ENCODE measurements at places on chromosomes 6 and 20.

DNA sequence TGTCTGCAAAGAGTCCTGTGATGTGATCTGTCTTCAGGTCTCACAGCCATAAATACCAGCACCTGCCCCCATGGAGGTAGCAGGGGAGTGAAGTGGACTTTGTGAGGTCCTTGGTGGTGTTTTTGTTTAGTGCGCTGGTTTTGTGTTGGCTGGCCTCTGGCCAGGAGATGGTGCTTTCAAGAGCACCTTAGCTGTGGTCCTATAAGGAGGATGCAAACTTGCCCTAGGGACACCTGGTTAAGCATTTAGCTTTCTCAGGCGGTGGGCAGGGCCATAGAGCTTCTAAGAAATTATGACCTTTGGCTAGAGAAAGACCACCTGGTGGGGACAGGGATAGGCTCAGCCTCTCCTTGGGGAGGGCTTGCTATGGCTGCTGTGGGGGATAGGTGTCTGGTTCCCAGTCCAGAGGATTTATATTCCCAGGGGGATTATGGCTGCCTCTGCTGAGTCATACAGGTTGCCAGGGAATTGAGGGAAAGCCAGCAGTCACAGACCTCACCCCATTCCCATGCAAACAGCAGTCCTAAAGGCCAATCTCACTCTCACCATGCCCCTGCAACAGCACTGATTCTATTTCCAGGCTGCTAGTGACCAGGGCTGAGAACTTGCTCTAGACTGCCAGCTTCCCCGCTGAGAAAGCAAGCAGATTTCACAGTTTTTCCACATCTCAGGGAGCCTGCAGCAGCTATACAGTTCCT is 259.3 kb downstream of the TFAP2B start:
- no peak for DNase-seq

GRCh38 chr6:45966797-45967196 is 48.9 kb downstream of the CLIC5 start:
- no peak for DNase-seq

DNA sequence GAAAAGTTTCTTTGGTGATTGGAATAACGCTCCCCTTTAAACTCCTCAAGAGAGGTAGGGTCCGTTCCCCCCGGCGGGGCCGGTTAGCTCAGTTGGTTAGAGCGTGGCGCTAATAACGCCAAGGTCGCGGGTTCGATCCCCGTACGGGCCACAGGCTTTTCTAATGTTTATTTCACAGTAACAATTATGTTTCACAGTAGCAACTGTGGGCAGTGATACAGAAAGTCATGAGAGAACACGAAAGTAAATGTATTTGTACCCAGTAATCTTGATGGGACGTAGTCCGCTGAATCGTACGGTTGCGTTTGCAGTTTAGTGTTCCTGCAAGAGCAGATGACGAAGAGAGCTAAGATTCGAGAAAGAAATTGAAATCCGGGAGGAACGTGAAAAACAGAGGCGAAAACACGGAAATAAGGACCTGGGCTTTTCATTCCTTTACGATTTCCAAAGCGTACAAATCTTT is 505.5 kb downstream of the PRIM2 start:
- no peak for DNase-seq

DNA sequence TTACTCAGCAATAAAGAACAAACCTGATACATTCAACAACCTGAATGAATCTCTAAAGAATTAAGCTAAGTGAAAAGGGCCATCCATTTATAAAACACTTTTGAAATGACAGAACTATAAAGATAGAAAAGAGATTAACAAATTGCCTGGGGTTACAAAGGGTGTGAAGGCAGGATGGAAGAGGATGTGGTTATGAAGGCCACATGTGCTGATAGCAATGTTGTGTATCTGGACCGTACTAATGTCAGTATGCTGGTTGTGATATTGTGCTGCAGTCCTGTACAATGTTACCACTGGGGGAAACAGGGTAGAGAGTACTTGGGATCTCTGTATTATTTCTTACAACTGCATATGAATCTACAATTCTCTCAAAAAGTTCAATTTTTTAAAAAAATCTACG is 36.4 kb downstream of the ELOVL5 start:
- DNase-seq = no peak

GRCh38 chr6:47836046-47836445 is 54.2 kb downstream of the OPN5 start:
- DNase-seq = no peak

- DNase-seq = no peak
These were observed 2.5 kb downstream of the GRM4 start for GRCh38 chr6:34143196-34143883.

GRCh38 chr6:110687326-110687725 is 127.9 kb downstream of the CDK19 start:
- DNase-seq = peak; percentile 19

DNA sequence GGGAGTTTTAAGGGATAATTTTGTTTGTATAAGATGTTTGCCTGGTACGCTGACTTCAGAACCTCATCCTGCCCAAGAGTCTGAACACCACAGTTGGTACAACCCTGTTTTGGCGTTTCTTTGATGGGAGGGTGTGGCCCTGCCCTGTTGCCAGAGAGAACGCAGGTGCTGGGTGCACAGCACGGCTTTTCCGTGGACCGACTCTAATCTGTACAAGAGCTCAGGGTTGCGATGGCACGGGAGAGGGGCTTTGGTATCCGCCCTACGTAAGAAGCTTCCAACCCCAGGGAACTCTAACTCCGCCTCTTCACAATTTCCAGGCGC is 1.3 kb downstream of the CYP24A1 start:
- DNase-seq = no peak

GRCh38 chr6:108113557-108114519 is 39.3 kb upstream of the OSTM1 start:
- no peak for DNase-seq

- DNase-seq = no peak
These were observed 9.4 kb downstream of the TGIF2 start for GRCh38 chr20:36582821-36583220.

DNA sequence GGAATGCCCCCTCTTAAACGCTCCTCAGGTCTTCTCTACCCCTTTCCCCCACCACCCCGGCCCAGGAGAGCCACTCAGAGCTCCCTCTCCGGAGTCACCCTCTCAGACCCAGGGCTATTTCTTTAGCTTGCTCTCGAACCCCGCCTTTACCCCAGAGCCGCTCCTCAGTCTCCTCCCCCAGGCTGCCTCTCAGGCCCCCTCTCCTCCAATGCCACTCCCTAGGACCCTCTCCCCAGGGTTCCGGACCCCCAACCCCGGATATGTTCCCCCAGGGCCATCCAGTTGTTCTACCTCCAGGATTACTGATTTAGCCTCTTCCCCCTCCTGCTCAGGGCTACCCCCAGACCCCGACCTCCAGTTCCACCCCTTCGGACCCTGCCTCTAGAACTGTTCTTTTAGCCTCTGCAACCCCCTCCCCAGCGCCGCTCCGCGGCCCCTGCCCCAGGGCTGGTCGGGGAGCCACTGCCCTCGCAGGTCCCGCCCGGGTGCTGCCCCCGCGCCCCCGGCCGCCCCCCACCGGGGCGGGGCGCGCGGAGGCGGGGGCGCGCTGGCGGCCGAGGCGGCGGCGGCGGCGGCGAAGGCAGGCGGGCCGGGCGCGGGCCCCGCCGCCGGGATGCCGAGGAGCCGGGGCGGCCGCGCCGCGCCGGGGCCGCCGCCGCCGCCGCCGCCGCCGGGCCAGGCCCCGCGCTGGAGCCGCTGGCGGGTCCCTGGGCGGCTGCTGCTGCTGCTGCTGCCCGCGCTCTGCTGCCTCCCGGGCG is at the start of gene MMP24:
Gene MMP24 (plus strand): TSS at position 565 of the 758 bp plus-strand sequence. CDS start 49 bp downstream, at position 614.
- no peak for DNase-seq

DNA sequence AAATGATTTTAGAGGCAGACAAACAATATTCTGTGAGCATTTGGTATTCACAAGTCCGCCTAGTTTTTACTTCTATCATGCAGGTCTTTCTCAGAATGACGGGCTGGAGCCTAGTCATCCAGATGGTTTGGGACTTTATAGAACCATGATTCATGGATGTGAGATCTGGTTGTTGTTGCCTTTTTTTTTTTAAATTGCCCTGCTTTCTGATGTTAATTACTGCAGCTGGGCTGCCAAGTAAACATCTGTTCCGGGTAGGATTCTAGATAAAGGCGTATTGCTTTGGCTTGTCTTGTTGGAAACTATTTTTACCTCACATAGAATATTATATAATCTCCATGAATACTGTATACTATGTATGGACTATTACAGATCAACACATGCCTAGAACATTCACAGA is 58.1 kb downstream of the RNF217 start:
- no peak for DNase-seq

DNA sequence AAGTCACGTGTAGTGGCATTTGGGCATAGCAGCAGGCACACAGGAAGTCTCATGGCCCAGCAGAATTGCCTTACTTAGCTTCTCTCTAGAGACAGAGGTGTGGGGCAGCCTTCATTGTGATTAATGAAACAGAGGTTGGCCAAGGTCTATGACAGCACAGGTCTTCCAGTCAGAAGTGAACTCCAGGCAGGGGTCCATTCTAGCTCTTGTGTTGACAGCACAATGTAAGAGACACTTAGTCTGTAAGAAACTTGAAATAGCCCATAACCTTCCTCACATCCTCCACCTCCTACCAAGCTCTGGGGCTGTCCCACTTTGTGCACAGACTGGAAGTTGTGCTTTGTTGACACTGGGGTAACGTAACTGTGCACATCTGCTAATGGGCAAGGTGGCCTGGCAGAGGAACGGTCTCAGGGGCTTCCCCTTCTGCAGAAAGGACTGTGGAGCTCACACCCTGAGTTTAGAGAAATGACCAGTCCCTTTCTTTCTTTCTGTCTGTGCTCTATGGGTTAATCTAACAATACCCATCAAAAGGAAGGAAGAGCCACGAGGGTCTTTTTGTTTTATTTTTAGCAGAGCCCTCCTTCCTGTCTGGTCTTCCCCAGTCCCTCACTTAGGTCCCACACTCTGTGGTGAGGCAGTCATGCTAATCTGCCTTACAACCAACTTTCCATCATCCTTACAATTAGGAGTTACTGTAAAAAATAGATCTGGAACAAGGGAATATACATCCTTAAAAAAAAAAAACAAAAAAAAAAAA is 35.6 kb upstream of the TAGAP start:
- DNase-seq = no peak

DNA sequence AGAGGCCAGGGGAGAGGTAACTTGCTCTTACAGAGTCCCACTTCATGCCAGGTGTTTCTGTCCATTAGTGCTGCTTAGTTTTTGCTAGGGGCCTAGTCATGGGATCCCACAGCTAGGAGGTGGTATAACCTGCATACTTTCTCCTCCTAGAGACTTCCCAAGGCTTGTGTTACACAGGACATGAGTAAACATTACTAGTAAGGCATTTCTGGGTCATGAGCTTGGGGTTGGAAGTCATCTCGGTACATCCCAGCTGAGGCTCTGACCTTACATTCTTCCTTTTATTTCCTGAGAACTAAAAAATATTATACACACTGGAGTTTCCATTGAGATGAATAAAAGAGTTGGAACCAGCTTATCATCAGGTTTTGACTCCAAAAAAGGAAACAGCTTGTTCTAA is 20.9 kb upstream of the PNPLA1 start:
- DNase-seq = no peak

DNA sequence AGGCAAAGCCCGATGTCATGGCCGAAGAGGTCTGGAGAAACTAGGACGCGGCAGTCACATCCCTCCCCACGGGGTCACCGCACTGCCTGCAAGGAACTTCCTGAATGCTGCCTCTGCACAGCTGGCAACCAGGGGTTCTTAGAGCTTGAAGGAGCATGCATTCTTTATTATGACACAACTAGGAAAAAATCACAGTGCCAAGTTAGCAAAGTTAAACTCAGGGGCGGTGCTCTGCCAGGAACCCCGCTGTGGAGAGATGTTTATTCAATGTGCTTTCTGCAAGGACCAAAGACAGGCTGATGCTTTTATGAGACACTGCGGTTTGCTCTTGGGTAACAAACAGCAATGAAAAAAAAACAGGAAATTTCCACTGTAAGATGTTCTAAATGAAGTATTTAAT is 287.3 kb upstream of the FOXQ1 start:
- DNase-seq = no peak

GRCh38 chr6:38220069-38220723 is 400.7 kb downstream of the ZFAND3 start:
- DNase-seq = no peak

- DNase-seq = peak; percentile 59
These were observed 1.2 kb upstream of the RBM38 start for GRCh38 chr20:57389695-57390603.

DNA sequence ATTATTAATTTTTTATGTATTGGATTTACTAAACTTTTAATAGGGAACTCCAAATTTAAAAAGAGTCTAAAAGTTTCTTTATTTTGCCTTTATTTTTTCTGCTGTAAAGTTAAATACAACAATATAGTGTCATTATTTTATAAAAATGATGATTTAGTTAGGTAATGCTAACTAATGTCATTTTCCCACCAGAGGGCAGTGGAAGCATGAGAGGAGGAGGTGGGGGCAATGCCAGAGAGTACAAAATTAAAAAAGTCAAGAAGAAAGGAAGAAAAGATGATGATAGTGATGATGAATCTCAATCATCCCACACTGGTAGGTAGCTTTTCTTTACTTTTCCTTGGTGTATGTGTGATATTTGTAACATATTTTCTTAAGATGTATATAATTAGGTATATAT is 20.2 kb upstream of the FHL5 start:
- DNase-seq = no peak

DNA sequence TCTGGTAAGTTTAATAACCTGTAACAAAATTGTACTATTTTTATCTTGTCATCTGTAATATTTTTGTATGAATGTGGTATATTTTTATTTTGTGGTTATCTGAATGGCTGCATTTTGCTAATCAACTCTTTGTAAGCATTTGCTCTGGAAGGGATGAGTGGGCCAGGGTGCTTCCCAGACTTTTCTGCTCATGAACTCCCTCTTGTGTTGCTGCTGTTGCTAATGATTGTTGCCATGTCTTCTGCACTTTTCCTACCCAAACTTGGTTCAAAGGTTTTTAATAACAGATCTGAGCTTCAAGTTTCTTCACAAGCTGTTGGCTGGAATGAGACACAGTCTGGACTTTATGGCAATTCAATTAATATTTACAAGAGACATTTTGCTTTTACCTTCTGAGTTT is 1005.7 kb downstream of the HACE1 start:
- DNase-seq = no peak

DNA sequence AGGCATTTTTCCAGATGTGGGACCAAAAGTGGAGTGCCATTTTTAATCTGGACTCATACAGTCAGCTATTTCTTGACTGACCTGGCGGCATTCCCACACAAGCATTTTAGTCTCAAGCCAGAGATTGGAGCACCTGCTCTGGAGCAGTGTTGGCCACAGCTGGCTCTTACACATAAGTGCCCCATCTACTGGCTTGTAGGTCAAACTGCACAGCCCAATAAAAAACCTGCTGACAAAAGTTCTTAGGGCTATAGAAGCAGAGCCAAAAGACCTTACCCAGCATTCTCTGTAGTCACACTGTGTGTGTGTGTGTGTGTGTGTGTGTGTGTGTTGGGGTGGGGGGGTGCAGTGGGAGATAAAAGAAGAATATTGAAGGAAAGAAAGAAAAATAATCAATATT is 38.6 kb upstream of the SENP6 start:
- DNase-seq = peak; percentile 18

GRCh38 chr20:21516861-21517565 is 3.1 kb upstream of the NKX2-2 start:
- DNase-seq = no peak

GRCh38 chr20:54525916-54526590 is 50.7 kb downstream of the DOK5 start:
- no peak for DNase-seq

GRCh38 chr6:141946502-141946901 is 186.2 kb upstream of the GJE1 start:
- DNase-seq = no peak
